T-helper 1 cell (primary cell): ENCODE measurements at places on chromosomes 16 and 17.

- DNase-seq = no peak
These were observed 16.9 kb upstream of the KDM6B start for GRCh38 chr17:7816926-7817642.

DNA sequence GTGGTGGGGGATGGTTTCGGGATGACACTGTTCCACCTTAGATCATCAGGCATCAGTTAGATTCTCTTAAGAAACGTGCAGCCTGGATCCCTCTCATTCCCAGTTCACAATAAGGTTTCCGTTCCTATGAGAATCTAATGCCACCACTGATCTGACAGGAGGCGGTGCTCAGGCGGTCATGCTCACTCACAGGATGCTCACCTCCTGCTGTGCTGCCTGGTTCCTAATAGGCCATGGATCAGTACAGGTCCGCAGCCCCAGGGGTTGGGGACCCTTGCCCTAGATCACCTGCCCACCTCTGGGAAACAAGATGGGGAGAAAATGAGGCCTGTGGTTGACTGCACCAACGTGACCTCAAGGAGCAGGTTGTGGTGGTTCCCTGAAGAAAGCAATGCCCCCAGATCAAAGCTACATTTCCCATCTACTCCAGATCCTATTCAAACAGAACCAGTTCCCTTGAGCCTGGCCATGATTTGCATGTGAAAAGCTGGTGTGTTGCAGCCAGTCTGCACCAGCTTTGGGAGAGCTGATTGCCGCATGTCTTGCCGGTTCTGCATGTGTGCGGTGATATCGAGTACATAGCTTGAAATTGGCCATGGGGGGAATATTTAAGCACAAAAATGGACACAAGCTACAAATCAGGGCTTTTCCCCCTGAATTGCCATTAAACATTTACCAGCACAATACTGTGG is 183.2 kb upstream of the HSBP1 start:
- DNase-seq = no peak

- no peak for DNase-seq
These were observed 156.6 kb downstream of the ANKFN1 start for GRCh38 chr17:56309897-56310296.

DNA sequence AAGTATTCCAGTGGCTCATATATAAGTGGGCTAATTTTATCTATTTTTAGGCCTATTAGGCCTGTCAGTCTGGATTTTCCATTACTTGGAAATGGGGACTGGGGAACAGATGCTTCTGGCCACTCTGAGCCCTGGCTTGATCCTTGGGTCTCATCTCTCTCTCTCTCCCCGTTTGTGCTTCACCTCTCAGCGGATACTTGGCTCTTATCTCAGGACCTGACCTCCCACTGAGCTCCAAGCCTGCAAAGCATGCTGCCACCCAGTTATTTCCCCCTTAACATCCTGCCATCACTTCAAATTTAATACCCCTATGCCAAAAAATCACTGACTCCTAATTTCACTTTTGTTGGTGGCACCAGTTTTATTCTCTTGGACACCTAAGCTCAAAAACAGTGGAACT is 4.2 kb downstream of the ZNF843 start:
- no peak for DNase-seq

GRCh38 chr16:85196976-85197375 is 84.7 kb upstream of the CIBAR2 start:
- DNase-seq = no peak

DNA sequence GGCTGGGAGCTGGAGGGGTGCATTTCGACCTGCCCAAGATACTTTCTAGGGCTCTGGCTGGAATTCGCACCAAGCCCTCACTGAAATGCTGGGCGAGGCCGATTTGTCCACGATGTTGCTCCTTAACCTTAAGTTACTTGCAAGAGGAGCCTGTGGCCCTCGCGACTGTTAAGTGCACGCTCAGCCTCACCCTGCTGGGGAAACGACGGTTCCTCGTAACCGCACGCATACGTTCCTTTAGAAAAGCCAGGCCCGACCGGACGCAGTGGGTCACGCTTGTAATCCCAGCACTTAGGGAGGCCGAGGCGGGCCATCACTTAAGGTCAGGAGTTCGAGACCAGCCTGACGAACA is 607 bp upstream of the NCOR1 start:
- DNase-seq = no peak

DNA sequence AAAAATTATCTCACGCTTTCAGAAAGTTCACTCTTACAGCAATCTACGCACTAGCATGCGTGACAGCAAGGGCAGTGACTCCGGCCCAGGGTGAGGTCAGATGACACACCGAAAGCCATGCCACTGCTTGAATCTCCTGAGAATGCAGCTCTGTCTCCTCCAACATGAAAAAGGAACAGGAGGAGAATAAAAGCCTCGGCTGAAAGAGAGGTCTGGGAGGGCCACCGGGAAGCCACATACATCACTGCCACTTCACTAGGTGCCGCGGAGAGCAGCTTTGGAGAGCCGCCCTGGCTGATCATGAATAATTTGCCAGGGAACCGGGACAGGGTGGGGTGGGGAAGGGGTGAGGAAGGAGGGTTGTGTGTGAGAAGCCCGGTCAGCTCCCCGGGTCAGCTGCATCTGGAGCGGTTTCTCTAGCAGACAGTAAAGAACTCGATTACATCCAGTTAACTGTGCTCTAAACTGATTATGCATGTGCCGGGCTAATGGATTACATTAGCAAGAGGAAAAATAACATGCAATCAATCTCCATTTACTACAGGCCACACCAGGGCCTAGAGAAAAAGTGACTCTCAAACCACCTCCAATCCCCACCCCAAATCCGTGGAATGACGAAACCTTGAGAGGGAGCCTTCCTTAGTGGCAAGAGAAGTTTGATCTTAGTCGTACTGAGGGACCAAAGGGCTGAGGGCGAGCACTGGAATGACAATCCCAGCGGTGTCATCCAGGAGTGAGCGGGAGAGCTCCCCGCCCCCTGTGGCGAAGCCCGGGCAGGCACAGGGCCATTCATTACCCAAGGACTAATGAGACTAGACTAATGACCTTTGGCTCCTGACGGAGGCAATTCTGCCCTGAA is 100.3 kb downstream of the ZFHX3 start:
- no peak for DNase-seq
